Activated naive CD4-positive, alpha-beta T cell treated with anti-CD3 and anti-CD28 coated beads for 36 hours (primary cell): ENCODE measurements at places on chromosomes 3 and 15. TPM values are rescaled to one million over a fixed set of nuclear protein-coding genes. Genes with fewer than 3 reads are reported as not detected.

The NDN gene
- total RNA-seq: 2.3 TPM

The TMEM108 gene
- total RNA-seq: not detected

The CFAP100 gene
- not detected for total RNA-seq

DNA sequence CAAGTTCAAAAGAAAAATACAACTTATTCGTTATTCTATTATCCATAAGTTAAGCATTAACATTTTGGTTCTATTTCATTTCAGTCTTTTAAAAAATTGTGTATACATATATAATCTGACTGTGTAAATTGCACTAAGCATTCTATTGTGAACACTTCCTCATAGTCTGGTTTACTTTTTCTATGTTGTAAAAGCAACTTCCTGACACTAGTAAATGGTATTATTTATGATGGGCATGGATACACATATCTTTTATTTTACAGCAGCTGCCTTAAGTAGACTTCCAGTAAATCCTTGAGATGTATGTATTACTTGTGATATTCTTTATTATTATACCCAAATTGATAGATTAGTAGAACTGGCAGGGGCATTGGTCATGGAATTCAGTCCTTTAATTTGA, 58.2 kb downstream of the FNDC3B start:
- DNase-seq: no peak
- H3K27me3 ChIP-seq: no peaks in the 10 kb centered on the region
- no peaks in the 10 kb centered on the region for H3K36me3 ChIP-seq
- H3K27ac ChIP-seq: no peak overlapping the region

DNA sequence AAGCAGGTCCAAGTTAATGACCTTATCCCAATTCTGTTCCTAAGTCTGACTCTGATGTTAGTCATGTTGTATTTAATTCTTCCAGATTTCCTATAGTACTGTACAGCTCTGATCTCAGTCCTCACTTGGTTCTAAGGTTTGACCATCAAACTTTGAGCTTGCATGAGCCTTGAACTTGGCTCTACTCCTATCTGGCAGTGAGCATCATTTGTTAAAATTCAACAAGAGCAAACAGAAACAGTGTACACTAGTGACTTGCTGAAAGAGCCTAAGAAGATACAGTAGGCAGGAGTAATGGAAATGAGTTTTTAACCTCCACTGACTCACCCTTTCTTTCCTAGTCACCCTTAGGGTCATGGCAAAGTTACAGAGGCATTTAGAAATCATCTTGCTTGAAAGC, 451.1 kb upstream of the TPRG1 start:
- H3K27me3 ChIP-seq: peaks cover 2% of the 10 kb centered on the region
- H3K36me3 ChIP-seq: peaks cover 2% of the 10 kb centered on the region
- no peak overlapping the region for H3K27ac ChIP-seq
- peaks cover 21% of the 10 kb centered on the region for H3K4me1 ChIP-seq
- H3K4me3 ChIP-seq: no peak overlapping the region

- H3K4me3 ChIP-seq: no peak overlapping the region
- H3K4me1 ChIP-seq: peaks cover 30% of the 10 kb centered on the region
- H3K27ac ChIP-seq: no peak overlapping the region
- no peak for DNase-seq
Observed at GRCh38 chr3:15050405-15051092, 14.6 kb downstream of the MRPS25 start.

The DNASE1L3 gene
- total RNA-seq: not detected

The CLRN1 gene
- total RNA-seq: not detected

DNA sequence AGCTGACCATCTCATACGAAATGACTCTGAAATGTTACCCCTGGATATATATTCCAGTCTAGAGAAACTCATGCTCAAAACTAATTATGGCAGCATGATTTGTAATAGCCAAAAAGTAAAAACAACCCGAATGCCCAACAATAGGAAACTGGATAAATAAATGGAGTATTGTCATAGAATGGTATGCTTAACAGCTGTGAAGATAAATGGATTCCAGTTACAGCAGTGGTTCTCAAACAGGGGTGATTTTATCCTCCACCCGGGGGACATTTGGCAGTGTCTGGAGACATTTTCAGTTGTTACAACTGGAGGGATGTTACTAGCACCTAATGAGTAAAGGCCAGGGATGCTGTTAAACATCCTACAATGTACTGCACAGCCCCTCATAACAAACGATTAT, 52.3 kb upstream of the PIAS1 start:
- H3K4me3 ChIP-seq: no peak overlapping the region
- no peaks in the 10 kb centered on the region for H3K4me1 ChIP-seq
- H3K27me3 ChIP-seq: no peaks in the 10 kb centered on the region
- H3K27ac ChIP-seq: no peak overlapping the region
- H3K36me3 ChIP-seq: peaks cover 1% of the 10 kb centered on the region

GRCh38 chr15:45919806-45920205, 285.0 kb downstream of the SQOR start:
- no peaks in the 10 kb centered on the region for H3K36me3 ChIP-seq
- peaks cover 4% of the 10 kb centered on the region for H3K27me3 ChIP-seq
- no peak overlapping the region for H3K27ac ChIP-seq
- no peak for DNase-seq

- no peaks in the 10 kb centered on the region for H3K36me3 ChIP-seq
- no peak overlapping the region for H3K4me3 ChIP-seq
- DNase-seq: no peak
- no peak overlapping the region for H3K27ac ChIP-seq
Observed at GRCh38 chr3:194596906-194597305, 36.3 kb downstream of the TMEM44 start.

DNA sequence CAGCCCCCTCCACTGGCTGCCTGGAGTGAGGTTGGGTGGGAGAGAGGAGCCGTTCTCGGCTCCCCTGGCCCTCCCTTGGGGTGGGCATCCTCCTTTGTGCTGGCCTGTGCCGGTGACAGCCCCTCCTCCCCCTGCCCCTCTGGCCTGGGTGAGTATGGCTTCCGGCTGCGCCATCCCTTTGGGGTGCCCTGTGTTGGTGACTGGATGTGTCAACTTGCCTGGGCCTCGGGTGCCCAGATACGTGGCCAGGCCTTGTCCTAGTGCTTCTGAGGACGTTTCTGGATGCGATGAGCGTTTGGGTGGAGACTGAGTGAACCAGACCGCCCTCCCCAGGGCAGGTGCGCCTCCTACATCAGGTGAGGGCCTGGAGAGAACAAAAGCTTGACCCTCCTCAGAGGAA, 59.7 kb downstream of the PLXNA1 start:
- DNase-seq: no peak
- H3K4me1 ChIP-seq: no peaks in the 10 kb centered on the region
- H3K27me3 ChIP-seq: no peaks in the 10 kb centered on the region
- no peaks in the 10 kb centered on the region for H3K36me3 ChIP-seq
- no peak overlapping the region for H3K4me3 ChIP-seq
- H3K27ac ChIP-seq: no peak overlapping the region

DNA sequence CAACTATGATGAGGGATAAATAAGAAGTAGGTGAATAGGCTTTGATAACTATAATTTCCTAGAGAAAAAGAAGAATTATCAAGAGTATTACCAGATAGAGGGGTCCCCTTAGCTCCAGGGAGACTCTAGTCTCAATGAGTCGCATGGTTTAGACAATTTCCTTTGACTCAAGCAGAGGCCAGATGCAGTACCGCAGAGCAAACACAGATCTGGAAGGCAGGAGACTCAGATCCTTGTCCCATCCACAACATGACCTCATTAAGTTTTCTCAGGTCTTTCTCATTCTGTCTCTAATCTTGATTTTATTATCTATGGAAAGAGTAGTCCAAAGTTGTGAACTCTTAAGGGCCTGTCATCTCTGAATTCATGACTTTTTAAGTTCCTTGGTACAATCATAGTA, 987.9 kb downstream of the NTRK3 start:
- H3K4me3 ChIP-seq: no peak overlapping the region

GRCh38 chr3:154224366-154224765, 99.9 kb downstream of the DHX36 start:
- H3K27me3 ChIP-seq: peaks cover 3% of the 10 kb centered on the region
- no peaks in the 10 kb centered on the region for H3K4me1 ChIP-seq
- H3K4me3 ChIP-seq: no peak overlapping the region
- H3K36me3 ChIP-seq: no peaks in the 10 kb centered on the region

GRCh38 chr3:99248130-99248529, 346.6 kb upstream of the DCBLD2 start:
- H3K4me3 ChIP-seq: no peak overlapping the region
- no peaks in the 10 kb centered on the region for H3K4me1 ChIP-seq
- no peak for DNase-seq
- no peaks in the 10 kb centered on the region for H3K27me3 ChIP-seq

The ANKUB1 gene
- not detected for total RNA-seq

DNA sequence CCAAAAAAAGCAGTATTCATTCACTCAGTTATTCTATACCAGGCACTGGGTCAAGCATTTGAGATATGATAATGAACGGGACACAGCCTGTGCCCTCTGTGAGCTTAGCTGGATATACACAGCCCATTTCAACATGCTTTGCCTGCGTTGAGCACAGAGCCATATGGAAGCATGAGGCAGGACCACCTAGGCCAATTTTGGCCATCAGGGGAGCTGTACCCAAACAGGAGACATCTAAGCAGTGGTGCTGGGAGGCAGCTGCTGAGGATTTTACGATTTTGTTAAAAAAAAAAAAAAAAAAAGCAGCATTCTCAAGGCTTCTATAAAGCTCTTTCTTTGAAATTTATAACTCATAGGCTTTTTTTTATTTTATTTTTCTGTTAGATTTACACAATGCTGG, 87.2 kb upstream of the SLC2A2 start:
- no peak overlapping the region for H3K4me3 ChIP-seq
- no peak for DNase-seq
- peaks cover 3% of the 10 kb centered on the region for H3K4me1 ChIP-seq
- H3K36me3 ChIP-seq: peaks cover 27% of the 10 kb centered on the region
- no peak overlapping the region for H3K27ac ChIP-seq

GRCh38 chr3:37739579-37740290, 121.9 kb upstream of the CTDSPL start:
- H3K27me3 ChIP-seq: peaks cover 2% of the 10 kb centered on the region
- no peak overlapping the region for H3K27ac ChIP-seq
- DNase-seq: no peak
- H3K4me3 ChIP-seq: no peak overlapping the region
- no peaks in the 10 kb centered on the region for H3K4me1 ChIP-seq
